ENCODE measurements at places on chromosomes 3 and 15.

DNA sequence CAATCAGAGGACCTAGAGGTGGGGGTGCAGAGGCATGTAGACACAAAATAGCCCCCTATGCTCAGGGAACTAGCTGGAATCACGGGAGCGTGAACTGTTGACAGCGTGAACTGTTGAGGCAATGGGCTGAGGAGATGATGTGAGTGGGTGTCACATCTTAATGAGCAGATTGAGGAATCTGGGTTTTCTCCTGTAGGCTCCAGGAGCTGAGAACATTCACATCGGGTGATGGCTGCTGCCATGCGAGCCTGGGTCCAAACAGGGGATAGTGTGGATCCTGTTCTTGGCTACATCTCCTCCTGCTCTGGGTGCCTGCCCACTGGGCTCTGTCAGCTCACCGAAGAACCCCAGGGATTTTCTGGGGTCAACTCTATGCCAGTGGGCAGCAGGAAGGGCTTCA lies 2.1 kb downstream of the LARP6 start:
- no peak for DNase-seq

DNA sequence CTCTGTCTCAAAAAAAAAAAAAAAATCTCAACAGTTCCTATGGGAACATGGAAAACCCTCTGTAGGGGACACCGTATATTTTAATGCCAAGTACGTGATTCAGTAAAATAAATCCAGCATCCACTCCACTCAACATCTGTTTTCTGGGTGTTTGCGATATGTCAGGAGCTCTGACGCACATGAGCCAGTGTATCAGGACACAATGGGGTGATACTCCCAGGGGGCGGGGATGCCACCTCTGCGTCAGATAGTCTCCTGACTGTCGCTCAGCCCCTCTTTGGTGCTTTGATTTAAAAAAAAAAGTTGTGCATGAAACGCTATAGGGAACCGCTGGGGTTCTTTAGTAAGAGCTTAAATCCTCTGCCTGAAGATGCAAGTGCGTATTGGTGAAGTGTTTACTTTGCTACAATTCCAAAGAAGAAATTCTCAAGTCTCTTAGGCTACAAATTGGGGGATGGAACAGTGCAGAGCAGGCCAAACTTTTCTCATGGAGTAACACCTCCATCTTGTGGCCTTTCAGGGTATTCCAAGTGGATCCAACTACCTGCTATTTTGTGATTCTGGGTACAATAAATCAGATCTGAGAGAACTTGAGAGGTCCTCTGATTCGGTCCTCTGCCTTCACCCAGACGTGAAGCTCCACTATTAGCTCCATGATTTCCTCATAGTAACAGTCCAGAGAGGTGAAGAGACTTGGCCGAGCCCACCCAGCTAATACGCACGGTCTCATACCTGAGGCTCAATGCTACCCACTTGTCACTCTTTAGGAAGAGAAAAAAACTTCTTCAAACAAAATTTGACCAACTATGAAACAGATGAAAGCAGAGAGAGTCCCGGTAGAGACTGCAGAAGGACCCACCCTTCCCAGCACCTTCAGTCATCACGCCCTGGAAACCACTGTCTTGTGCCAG lies 9.3 kb upstream of the NR2E3 start:
- DNase-seq: no peak

- DNase-seq: no peak
Observed at GRCh38 chr15:81097116-81097889, 36.8 kb upstream of the CFAP161 start.

GRCh38 chr15:52710050-52710707 lies 31.0 kb upstream of the ATOSA start:
- DNase-seq: no peak

DNA sequence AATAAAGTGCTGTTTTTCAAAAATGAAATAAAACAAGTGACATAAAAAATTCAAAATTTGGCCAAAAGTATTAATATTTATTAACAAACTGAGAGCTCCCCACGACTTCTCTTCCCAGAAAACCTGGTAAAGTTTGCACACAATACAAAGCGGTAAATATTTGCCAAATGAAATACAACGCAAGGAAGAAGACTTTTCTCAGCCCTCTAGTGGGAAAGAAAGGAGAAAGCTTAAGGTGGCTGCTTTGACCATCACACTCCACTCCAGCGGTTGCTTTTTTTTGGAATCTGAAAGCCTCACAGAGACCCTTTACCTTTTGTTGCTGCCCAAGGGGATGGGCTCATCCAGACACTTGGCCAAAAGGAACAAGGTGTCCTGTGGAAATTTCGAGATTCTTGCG lies 1.1 kb upstream of the GK5 start:
- DNase-seq: no peak

- DNase-seq: no peak
Observed at GRCh38 chr3:168066882-168067281, 28.8 kb downstream of the GOLIM4 start.

DNA sequence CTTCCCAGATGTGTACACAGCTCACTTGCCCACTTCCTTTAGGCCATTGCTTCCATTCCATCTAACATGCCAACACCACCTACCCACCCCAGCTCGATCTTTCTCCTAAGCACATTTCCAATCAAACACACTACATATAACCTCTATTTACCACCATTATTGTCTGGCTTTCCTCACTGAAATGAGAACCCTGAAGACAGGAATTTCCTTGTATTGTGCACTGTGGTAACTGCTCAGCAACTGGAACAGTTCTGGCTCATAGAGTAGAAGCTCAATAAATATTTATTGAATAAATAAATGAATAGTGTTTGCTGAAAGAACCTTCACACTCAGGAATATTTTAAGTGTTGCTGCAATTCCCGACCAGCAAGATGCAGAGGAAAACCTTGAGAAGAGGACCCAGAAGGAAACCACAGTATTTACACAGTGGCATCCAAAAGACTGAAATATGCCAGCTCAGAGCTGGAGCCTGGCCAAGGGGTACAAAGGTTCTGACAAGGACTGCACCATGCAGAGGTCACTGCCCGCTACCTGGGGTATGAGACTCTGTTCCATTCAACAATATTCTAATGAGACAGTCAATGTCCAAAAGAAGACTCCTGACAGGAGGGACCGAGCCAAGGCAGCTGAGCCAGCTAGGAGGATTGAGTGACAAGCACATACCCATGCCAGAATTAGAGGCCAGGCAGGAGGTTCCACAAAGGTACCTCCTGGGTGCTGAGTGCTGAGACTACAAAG lies 168.8 kb downstream of the NUP210 start:
- no peak for DNase-seq

GRCh38 chr15:69805248-69805953 lies 292.3 kb downstream of the TLE3 start:
- DNase-seq: no peak

DNA sequence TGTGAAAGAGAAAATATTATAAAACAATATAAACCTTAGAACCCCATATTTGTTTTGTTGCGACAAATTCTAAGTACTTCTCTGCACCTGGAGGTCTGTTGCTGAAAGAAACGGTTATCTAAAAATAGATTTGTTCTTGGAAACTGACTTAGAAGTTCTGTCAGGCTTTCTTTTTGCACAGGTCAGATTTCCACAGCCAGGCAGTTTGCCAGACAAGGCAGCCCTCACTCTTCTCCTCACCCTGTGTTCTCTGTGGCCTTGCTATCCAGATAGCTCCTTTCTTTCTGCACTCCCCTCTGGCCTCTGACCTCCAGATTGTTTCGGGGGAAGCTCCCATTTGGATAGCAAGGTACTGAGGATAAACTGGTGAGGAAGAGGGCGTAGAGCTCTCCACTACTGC lies 413.3 kb upstream of the ONECUT1 start:
- no peak for DNase-seq
